PC-9 (cell line): ENCODE measurements at places on chromosomes 1 and 21. TPM values are rescaled to one million over a fixed set of nuclear protein-coding genes. Genes with fewer than 3 reads are reported as not detected.

DNA sequence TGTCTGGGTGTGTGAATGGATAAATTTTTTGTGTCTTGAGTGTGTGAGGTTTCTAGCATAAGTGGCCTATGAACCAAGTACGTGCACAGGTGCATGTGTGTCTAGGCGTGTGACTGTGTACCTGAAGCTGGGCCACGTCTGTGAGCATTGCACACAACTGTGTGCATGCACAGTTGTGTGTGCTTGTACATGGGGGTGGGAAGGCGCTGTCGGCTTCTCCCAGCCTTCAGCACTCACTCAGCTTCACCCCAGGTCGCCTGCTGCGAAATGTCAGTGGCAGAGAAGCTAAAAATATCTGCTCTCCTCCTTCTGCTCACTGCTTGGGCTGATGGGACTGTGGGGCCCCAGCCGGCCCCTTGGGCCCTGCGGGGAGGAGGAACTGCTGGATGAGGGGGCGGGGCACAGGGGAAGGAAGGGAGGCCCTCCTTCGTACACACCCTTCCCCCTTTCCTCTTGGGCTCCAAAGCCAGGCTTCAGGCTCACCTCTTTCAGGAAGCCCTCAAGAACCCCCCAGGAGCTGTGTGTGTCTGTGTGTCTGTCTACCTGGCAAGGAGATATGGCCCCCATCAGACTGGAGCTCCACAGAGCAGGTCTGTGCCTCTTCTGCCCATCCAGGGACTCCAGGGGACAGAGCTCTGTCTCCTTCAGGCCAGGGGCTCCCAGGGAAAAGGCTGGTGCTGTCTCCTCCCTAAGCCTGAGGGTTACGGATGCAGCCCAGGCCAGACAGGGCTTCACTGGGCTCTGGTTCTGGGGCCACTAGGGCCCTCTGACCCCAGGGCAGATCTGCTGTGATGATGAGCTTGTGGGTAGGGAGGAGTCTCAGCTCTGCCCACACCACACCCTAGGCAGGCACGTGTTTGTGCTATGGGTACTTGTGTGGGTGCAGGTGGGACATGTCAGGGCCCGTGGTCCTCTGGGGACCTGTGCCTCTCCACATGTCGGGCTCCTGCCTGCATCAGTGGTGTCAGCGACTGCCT lies 35.6 kb upstream of the WASF2 start:
- DNase-seq: no peak

GRCh38 chr1:35112668-35113067 lies 33.5 kb downstream of the ZMYM1 start:
- no peak for DNase-seq

DNA sequence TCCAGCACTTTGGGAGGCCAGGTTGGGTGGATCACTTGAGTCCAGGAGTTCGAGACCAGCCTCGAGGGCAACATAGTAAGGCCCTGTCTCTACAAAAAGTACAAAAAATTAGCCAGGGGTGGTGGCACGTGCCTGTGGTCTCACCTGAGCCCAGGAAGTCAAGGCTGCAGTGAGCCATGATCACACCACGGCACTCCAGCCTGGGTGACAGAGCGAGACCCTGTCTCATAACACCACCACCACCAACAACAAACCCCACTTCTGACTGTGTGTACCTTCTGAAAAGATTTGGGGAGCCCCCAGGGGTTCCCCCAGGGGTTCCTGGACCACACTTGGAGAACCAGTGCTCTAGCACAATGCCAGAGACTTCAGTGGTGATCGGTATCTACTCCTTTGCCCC lies 29.9 kb downstream of the NUAK2 start:
- no peak for DNase-seq

- no peak for DNase-seq
Measured at GRCh38 chr21:36535618-36536241, 55.8 kb upstream of the CLDN14 start.

DNA sequence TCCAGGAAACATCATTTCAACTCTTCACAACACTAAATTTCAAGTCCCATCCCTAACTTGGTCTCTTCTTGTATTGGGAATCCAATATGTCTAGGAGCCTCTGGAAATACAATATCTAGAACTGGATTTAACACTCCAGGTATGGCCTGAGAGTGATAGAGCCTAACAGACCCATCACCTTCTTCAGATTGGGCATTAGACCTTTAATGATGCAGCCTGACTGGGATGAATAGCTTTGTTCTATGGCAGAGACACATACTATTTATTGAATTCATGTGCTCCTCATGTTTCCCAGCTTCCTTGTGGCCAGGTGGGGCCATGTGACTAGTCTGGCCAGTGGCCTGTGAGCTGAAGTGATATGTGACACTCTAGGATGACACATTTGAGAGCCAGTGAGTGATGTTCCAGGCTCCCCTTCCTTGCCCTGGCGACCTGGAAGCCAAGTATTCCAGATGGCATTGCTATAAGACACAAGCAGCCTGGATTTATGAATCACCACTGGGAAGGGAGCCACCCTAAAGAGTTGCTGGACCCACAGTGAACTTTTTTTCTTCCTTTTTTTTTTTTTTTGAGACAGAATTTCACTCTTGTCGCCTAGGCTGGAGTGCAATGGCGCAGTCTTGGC lies 31.0 kb upstream of the POU3F1 start:
- no peak for DNase-seq

- no peak for DNase-seq
Measured at GRCh38 chr1:233480198-233480597, 133.7 kb upstream of the KCNK1 start.

DNA sequence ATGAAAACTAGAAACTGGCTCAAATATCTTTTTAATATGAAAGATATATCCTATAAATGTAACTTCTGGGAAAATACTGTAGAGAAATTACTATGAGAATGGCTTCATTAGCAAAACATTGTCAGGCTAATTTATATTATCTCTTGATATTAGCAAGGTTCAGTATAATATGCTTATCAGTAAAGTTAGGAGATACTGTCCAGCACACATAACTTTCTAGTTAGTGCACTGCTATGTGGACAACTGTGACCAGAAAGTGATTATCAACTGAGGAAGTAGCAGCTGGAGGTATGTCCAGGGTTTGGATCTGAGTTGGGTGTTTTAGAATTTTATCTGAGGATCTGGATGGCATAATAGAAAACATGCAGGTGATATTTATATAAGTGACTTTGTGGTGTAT lies 7.5 kb downstream of the LRRC8C start:
- DNase-seq: no peak

DNA sequence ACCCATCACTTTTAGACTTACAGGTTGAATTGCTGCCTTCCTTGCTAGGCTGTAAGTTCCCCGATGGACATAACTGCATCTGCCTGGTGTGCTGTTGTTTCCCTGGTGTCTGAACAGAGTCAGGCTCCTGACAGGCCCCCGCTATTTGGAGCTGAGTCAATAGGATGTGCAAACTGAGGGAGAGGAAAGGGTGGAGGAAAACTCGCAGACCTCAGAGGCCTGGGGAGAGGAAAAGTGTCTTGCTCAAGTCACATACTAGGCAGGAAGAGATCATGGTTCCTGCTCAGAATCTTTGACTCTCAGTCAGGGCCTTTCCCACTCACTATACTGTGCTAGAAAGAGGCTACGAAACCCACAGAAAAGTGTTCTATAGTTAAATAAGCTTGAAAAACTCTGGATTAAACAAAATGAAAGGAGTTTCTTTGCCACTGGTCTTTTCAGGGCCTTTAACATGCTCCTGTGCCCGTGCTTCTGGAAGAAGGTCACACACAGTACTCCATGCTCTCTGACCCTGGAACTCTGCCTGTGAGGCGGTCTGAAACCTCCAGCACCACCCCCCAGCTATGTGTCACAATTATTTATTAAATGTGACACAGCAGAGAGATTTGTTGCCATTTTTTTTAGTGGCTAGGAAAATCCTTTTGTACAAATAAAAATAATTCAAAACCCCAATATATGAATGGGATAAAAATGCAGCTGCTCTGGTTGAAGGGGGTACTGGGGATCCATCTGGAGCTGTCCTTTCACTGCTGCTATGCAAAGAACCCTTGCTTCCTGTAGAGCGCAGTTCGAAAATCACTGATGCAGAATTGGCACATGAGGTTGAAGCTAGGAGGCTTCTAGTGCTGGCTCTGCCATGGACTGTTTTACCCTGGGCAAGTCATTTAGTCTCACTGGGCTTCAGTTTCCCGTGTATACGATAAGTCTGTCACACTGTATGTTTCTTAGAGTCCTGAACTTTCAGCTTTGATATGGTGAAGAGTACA lies 20.1 kb upstream of the CDCP2 start:
- DNase-seq: no peak

DNA sequence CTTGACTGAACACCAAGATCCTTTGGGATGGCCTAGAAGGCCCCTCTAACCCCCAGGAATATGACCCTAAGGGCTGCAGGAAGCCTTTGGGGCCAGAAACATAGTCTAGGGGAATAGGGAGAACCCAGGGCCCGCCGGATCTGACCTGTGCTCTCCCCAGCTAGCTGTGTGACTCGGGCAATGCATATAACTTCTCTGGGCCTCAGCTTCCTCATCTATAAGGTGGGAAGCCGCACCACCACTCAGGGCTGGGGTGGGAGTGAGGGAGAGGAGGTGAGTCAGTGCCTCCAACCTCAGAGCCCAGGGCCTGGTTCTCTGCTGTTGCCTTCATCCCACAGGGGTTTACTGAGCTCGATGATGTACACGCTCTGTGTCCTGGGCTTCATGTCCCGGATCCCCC lies 434.4 kb downstream of the PTPRU start:
- no peak for DNase-seq

DNA sequence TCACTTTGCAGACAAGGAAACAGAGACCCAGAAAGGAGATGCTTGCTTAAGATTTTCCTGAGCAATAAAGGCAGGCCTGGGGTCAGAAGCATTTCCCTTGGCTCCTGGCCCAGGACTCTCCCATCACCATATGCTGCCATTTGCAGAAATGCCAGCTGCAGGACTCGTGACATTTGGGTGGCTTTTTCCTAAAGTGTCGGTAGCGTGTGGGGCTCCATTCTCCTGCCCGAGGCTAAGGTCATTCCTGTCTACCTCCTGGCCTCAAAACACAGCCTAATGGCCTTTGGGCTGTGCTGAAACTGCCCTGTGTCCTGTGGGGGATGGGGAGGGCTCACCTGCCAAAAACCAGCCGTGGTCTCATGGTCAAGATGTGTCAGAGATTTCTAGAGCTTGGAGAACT lies 216.1 kb upstream of the EDN2 start:
- DNase-seq: no peak

DNA sequence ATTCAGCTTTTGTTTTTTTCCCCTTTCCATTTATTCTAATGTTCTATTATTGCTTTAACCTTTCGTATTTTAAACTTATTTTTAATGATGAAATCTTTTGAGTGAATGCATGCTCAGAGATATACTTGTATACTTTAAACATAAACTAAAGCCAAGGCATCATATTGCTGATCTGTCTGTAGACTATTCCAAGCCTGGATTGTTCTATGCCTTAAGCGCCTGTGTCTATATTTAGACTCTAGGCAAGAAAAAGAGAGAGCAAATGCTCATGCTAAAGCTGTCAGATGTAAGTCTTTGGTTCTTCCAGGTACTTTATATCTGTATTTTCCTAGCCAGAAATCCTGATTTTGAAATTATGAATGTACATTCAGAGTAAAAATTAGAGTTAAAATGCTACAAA lies 14.4 kb downstream of the SH3GLB1 start:
- DNase-seq: no peak

DNA sequence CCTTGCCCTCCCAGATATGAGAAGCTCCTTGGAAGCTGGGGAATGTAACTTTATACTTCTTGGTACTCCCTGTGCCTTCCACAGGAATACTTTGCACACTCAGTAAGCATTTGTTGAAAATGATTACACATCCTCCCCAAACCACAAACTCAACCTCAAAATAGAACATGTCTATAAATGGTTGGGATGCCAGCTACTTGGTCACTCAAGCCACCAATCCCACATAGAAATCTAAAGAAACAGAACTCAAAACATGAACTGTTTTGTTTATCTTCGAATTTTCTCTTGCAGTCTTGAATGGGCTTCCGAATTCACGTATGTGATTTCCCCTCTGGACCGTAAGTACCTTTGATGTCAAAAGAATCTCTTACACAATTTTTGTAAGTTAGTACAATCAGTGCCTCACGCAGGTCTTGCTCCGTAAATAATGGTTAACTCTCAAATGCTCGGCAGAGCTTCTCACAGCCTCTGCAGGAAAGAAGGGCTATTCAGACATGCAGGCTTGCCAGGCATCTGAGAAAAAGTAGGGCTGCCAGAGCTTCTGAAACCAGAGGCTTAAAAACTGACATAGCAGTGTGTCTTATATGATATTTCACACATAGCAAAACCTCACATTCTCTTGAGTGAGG lies 26.9 kb downstream of the SORT1 start:
- DNase-seq: peak; percentile 73

- DNase-seq: no peak
Measured at GRCh38 chr1:27945020-27945419, 10.2 kb downstream of the SMPDL3B start.

DNA sequence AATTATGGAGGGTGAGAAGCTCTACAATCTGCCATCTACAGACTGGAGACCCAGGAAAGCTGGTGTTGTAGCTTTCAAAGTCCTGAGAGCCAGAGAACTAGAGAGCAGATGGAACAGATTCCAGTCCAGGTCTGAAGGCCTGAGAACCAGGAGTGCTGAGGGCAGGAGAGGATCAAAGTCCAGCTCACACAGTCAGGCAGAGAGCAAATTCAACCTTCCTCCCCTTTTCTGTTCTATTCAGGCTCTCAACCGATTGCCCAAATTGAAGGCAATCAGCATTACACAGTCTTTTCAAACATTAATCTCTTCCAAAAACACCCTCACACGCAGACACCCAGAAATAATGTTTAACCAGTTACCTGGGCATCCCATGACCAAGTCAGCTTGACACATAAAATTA lies 2.5 kb upstream of the TMPRSS2 start:
- no peak for DNase-seq

GRCh38 chr1:154749078-154749760 lies 120.9 kb downstream of the KCNN3 start:
- DNase-seq: no peak

GRCh38 chr1:8274352-8274751 lies 43.6 kb upstream of the SLC45A1 start:
- DNase-seq: no peak

- DNase-seq: no peak
Measured at GRCh38 chr1:97145321-97145956, 423.9 kb downstream of the PTBP2 start.

The RGS18 gene
- not detected in 2 replicates for total RNA-seq

The TSTD1 gene
- 51.4 and 70.8 TPM in 2 replicates for total RNA-seq

The CCDC30 gene
- total RNA-seq: 6.9 and 10.2 TPM in 2 replicates

The LMX1A gene
- not detected in 2 replicates for total RNA-seq

The CCDC24 gene
- total RNA-seq: 47.9 and 56.5 TPM in 2 replicates

The CD5L gene
- not detected in 2 replicates for total RNA-seq

The PADI1 gene
- total RNA-seq: 27.7 and 28.3 TPM in 2 replicates

The ZSCAN20 gene
- 6.0 and 6.4 TPM in 2 replicates for total RNA-seq
